ENCODE measurements at places on chromosomes 6 and 20.

DNA sequence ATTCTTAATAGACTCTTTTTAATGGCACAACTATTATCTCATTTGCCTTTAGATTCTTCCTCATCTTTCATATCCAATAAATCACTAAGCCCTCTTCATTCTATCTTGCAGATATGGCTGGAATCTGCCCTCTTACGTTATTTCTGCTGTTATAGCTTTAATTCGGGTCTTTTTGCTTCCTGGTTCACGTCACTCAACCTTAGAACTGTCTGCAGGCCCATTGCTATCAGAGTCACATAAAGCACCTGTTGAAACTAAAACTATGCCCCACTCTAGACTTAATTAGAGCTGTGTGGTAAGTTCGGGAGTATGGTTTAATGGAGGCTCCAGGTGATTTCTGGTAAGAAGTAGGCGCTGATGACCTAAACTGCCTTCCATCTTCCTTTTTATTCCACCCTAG is 988 bp downstream of the QRSL1 start:
- DNase-seq, result no peak

DNA sequence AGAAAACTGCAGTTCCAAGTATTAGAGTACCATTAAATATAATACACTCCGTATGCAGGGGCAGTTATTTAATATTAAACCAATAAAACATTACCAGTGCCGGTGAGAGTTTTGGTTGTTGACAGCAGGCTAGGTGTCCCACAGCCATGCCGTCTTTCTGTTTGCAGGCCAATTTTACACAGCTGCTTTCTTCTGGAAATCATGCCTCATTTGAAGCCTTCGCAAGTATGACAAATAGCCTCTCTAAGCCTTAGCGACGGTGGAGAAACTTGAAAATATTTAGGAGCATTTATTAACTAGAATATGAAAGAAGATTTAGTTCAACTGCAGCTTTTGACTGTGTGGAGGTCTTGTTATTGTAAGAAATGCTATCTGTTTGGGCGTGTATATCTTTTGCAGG is 226.0 kb downstream of the BMP2 start:
- DNase-seq, result no peak

GRCh38 chr6:142932889-142933288 is 12.1 kb downstream of the HIVEP2 start:
- DNase-seq, result no peak

DNA sequence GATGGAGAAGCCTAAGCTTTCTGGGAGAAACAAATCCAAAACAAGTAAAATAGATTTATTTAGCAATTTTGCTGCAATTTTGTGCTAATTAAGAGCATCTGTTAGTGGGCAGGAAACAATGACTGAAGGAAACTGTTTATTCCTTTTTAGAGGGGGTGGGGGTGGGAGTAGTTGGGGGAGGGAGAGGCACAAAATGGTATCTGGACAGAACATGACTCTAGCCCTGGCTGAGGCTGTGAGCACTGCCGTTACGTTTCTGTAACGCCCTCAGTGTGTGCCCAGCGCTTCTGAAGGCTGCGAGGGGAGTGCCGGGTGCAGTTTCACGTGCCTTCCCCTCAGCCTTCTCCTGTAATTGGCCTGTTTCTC is 28.8 kb downstream of the METTL24 start:
- DNase-seq, result no peak

- no peak for DNase-seq
Observed at GRCh38 chr20:23007886-23008655, 27.0 kb upstream of the SSTR4 start.

GRCh38 chr6:140879946-140880345 is 1252.8 kb upstream of the GJE1 start:
- no peak for DNase-seq

DNA sequence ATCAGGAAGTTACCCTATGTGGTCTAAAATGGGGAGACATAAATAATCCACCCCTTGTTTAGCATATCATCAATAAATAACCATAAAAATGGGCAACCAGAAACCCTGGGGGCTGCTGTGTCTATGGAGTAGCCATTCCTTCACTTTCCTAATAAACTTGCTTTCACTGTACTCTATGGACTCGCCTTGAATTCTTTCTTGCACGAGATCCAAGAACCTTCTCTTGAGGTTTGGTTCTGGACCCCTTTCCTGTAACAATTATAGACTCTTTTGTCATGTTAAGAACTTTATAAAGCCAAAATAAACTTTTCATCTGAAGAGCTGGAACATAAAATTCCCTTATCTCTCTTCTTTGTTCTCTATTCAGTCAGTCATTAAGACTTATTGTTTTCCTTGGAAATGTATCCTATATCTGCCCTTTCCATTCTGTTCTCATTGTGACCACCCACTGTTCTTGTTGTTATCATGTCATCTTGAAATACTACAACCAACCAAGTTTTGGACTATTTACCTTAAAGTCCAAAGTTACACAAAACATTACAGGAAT is 29.3 kb upstream of the ZBTB24 start:
- no peak for DNase-seq

- DNase-seq, result no peak
Observed at GRCh38 chr6:110693296-110693695, 122.0 kb downstream of the CDK19 start.

- DNase-seq, result no peak
Observed at GRCh38 chr6:35146453-35146852, 5.3 kb upstream of the TCP11 start.

GRCh38 chr6:31805939-31806469 is 762 bp downstream of the LSM2 start:
- DNase-seq, result no peak

DNA sequence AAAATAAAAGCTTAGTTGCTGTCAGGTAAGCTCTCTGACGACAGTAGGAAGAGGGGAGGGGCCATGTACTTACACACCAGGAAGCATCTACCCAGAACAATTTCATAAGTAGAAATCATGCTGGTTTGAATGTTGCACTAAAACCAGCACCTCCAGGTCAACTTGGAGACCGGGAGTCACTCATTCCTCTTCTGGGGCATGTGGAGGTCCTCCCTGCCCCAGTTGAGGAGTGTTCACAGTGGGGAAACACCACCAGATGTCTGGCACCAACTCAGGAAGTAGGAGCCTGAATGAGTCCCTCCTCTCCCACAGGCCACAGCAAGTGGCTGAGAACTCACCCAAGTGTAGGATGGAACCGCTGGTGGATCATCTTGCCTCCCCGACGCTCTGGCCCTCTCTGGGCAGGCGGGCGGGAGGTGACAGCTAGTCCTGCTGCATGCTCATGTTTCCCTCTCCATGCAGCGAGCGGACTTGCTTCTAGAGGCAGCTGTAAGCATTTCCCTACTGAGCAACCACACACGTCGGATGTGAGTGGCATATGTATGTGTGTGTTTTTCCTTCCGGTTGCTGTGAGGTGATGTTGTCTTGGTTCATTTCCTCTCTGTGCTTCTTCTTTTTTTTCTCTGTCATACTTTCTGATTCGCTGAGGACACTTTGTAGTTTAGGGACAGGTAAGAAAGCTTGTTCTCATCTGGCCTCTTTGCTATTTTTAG is 149.5 kb upstream of the NEDD9 start:
- peak; percentile 52 for DNase-seq

DNA sequence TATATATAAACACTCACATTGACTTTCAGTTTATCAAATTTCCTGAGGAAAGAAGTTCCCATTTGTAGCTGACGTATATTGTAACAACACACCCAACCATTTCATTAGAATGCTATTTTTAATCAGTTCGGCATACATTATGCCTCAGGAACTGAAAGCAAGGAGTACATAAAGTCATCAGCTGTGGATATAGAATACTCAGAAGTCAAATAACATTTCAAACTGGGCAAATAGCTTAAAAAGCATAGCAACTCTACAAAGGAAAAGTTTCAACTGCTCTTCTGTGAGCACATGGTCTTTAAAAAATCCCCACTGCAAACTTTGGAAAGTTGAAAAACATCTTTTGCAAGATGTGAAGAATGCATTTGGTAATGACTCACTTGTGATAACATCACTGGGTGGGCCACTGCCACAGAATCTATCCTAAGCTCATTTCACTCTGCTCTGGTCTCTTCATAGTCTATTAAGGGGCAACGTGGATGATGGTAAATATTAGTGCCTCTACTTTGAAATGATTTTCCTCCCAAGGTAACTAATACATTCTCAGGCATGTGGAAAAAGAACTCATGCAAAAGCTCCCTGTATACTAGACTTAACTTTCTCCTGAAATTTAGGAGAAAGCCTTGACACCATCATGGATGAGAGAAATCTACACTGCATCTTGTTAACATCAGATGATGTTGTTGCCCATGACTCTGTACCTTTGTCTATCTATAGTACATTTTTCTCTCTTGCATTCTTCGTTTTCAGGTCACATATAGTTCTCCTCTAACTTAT is 49.2 kb downstream of the FYN start:
- DNase-seq, result no peak

DNA sequence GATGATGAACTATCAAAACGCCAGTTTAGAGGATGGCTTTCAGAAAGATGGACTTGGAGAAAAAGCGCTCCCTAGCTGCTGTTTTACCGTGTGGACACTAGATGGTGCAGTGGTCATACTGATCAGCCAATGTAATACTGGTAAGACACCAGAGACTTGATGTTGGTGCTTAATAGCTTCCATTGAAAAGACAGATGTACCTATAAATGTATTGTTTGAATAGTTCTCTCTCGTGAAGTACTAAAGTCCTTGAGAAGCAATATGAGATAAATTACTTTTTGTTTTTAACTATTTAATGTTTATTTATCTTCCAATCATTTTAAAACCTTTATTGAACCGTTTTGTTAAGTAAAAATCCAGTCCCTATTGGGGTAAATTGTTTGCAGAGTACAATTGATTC is 63.9 kb upstream of the FUCA2 start:
- DNase-seq, result no peak

- no peak for DNase-seq
Observed at GRCh38 chr20:61957961-61958715, 107.5 kb downstream of the TAF4 start.

- no peak for DNase-seq
Observed at GRCh38 chr20:40464731-40465208, 224.3 kb downstream of the MAFB start.

DNA sequence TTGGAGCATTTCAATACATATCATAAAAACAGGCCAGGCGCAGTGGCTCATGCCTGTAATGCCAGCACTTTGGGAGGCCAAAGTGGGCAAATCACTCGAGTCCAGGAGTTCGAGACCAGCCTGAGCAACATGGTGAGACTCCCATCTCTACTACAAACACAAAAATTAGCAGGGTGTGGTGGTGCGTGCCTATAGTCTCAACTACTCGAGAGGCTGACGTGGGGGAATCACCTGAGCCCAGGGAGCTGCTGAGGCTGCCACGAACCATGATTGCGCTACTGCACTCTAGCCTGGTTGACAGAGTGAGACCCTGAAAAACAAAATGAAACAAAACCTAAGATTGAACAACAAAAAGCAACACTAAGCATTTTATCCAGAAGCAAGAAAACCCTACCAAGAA is 47.2 kb downstream of the BACH2 start:
- no peak for DNase-seq

- DNase-seq, result no peak
Observed at GRCh38 chr20:61166324-61166723, 85.7 kb upstream of the CDH4 start.

DNA sequence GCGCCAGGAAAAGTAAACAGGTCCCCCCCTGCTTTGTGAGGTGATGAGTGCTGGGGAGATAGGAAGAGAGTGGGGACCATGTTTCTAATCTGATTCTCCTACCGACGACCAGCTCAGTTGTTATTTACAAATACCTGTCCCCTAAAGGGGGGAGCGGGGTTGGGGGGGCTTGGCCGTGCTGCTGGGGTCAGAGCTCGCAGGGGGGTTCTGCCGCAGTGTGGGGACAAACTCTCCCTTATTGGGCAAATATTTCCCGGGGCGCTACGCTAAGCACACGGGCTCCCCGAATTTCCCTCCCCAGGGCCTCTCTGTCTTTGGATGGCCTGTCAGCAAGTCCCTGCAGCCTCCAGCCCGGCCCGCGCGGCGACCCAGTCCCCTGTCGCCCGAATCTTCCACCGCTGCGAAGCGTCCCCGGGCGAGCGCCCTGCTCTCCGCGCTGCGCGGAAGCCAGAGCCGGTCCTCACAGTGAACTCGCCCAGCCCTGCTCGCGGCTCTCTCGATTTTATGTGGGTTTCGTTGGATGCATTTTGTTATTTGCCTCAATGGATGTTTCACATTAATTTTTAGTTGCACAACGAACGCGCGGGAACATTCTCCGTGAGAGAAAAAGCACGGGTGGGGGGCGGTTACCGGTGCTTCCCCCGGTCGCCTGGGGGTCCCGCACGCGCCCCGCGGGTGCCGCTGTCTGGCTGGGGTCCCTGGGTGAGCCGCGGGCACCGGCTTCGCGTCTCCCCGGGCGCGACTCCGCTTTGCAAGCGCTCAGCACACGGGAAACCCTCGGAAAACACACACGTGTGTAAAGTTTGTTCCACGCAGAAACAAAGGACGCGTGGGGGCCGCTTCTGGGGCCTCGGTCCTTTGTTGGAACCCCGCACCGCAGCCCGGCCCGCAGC is 1.5 kb upstream of the STX16 start:
- DNase-seq, result peak; percentile 17

- no peak for DNase-seq
Observed at GRCh38 chr6:52981222-52981900, 13.7 kb downstream of the GSTA4 start.

- DNase-seq, result no peak
Observed at GRCh38 chr6:35296931-35297600, 552 bp upstream of the DEF6 start.

- no peak for DNase-seq
Observed at GRCh38 chr6:87879132-87879861, 168.3 kb upstream of the SPACA1 start.

- DNase-seq, result no peak
Observed at GRCh38 chr6:168045141-168045691, 33.8 kb downstream of the FRMD1 start.

DNA sequence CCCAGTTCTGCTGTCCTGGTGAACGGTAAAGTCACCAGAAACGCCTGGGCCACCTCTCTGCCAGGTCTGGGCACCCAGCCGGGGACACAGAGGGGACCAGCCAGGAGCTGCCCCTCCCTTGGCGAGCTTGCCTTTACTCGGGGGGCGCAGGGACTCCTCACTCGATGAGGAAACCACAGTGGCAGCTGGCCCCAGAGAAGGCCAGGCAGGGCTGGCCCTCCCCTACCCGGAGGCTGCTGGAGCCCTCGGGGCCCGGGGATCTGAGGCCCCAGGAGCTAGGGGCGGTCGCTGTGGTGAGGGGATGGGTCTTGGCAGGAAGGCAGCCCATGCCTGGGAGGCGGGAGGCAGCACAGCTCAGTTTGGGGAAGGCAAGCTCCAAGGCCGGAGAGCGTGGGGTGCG is 80.4 kb upstream of the SLCO4A1 start:
- no peak for DNase-seq

- no peak for DNase-seq
Observed at GRCh38 chr6:138977646-138978167, 10.3 kb downstream of the REPS1 start.

DNA sequence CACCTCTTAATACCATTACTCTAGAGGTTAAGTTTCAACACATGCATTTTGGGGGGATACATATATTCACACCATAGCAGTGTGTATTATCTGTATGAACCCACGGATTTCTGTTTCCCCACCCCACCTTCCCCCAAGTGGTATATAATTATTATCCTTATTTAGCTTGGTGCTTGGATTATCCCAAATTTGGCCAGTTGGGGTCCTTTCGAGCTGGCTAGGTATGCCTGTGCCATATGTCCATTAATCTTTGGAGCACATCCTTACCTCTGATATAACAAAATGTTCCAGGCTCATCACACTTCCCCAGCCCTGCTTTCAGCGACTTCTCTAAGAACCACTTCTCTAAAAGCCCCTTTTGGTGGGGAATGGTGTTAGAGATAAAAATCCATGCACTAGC is 118.7 kb upstream of the MLIP start:
- no peak for DNase-seq
